ENCODE measurements at places on chromosomes 16 and 17. TPM values are rescaled to one million over a fixed set of nuclear protein-coding genes. Genes with fewer than 3 reads are reported as not detected.

DNA sequence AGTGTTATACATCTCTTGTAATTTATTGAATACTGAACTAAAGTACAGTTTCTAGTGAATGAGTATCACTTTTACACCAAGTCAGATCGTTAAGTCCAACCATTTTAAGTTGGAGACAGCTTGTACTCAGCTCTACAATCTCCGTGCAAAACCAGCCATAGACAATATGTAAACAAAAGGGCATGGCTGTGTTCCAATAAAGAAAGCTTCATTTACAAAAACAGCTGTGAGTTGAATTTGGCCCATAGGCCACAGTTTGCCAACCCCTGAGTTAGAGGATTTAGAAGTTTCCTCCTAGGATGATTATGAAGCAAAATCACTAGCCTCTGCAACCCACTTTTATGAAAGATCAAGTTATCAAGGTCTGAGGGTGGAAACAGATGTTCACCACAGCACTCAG lies 105.7 kb upstream of the RCVRN start:
- DNase-seq, result peak; percentile 70

GRCh38 chr17:80639658-80640057 lies 95.0 kb downstream of the RPTOR start:
- DNase-seq, result no peak

The ZG16B gene
- 0.38 TPM for polyA plus RNA-seq

The KRTAP4-1 gene
- not detected for polyA plus RNA-seq

DNA sequence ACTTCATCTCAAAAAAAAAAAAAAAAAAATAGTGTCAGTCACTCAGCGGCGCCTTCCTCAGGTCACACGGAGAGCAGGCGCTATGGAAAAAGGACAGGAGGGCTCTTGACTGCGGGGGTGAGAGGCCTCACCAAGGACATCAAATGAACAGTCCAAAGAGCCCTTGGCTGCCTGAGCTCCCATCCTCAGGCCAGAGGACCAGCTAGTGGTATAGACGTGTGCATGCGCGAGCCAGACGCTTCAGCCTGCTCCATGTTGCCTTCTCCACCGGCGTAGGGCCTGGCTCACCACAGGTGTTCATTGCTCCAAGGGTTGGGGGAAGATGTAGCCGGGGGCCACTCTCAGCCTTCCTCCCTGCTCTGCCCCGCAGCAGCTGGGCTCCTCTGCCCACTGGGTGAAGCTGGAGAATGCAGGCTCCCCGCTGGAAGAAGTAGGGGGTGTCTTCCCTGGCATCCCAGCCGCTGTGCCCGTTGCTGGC lies 65.8 kb upstream of the PLCG2 start:
- no peak for DNase-seq

The FDXR gene
- 3.0 TPM for polyA plus RNA-seq

GRCh38 chr17:39461926-39462569 lies 762 bp downstream of the CDK12 start:
- no peak for DNase-seq

DNA sequence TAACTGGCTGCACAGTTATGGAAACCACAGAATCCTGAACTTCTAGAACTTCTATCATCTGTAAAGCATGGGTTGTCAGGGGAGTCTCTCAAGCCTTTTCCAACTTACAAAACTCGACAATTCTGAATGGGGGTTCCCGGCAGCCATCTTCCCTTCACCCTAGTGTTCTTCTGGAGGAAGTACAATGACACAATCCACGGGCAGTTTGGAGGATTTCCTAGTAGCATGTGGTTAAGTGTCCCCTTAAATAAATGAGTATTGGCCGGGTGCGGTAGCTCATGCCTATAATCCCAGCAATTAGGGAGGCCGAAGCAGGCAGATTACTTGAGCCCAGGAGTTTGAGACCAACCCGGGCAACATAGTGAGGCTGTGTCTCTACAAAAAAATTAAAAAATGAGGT lies 2.1 kb downstream of the SLC16A6 start:
- DNase-seq, result no peak

GRCh38 chr16:82580298-82580890 lies 46.4 kb upstream of the CDH13 start:
- peak; percentile 38 for DNase-seq

The CD300LB gene
- polyA plus RNA-seq, result 0.19 TPM

The CD300E gene
- 0.07 TPM for polyA plus RNA-seq

DNA sequence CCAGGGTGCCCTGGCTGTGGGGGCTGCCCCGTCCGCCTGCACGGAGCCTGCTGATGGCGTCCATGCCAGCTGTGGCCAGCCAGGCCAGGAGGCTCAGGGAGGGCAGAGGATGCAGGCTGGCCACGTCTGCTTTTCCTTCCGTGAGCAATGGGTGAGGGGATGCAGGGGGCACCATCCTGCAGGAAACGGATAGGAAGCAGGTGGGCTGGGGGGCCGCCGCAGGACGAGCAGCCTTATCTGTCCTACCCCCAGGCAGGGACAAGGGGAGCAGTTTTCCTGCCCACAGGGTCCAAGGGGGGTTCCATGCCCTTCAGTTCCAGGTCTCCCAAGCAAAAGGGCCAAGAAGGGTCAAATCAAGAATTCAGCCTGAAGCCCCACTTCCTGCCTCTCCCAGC lies 6.8 kb downstream of the DUS1L start:
- DNase-seq, result no peak

GRCh38 chr16:85139881-85140339 lies 27.6 kb upstream of the CIBAR2 start:
- DNase-seq, result no peak

The CDH3 gene
- 1.2 TPM for polyA plus RNA-seq

GRCh38 chr17:76458580-76459490 lies 5.9 kb upstream of the UBE2O start:
- DNase-seq, result no peak

GRCh38 chr17:8366231-8366630 lies 10.3 kb downstream of the KRABD2 start:
- peak; percentile 47 for DNase-seq

GRCh38 chr16:10668322-10669045 lies 26.2 kb downstream of the TEKT5 start:
- peak; percentile 47 for DNase-seq

GRCh38 chr17:72416054-72416675 lies 295.3 kb downstream of the SOX9 start:
- DNase-seq, result no peak

GRCh38 chr16:69311533-69312387 lies 610 bp downstream of the VPS4A start:
- peak; percentile 37 for DNase-seq

The CCL16 gene
- polyA plus RNA-seq, result 0.53 TPM

DNA sequence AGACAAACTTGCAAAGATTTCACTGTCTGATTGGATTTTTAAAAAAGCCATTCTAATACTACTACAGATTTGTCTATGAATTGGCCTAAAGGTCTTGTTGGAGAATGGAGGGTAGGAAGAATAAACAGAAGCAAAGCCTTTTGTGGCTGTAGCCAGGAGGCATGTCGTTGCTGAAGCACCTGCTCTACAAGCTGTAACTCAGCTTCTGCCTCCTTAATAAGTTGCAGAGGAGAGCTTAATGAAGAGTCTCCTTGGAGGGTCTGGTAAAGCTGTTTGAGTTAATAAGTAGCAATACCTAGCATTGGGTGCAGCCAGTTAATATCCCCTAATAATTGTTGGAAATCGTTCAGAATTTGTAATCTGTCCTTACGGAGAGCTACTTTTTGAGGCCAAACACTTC lies 10.0 kb upstream of the ZNF689 start:
- DNase-seq, result no peak

- peak; percentile 21 for DNase-seq
Measured at GRCh38 chr16:78242239-78242630, 142.8 kb downstream of the WWOX start.

- peak; percentile 74 for DNase-seq
Measured at GRCh38 chr17:47615766-47616424, 33.8 kb upstream of the KPNB1 start.

- DNase-seq, result no peak
Measured at GRCh38 chr16:84548971-84549844, 44.7 kb upstream of the MEAK7 start.

DNA sequence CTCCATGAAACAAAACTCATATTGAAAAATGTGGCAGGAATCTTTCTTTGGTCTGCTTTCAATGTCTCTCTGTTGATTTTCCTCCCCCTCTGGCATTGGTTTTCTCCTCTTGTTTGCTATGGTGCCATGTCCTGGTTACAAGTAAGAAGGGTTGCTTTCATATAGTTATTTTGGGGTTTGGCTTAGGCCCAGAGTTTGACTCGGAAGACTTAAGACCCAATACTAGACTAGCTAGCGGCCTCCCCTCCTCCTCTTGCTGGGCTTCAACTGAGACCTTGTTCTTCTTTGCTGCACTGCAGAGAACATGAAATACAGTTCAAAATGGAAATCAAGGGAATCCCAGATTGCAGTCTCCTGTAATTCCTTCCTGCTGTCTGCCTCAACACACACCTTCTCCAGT lies 30.0 kb upstream of the CLEC18A start:
- DNase-seq, result no peak

The G6PC1 gene
- not detected for polyA plus RNA-seq

DNA sequence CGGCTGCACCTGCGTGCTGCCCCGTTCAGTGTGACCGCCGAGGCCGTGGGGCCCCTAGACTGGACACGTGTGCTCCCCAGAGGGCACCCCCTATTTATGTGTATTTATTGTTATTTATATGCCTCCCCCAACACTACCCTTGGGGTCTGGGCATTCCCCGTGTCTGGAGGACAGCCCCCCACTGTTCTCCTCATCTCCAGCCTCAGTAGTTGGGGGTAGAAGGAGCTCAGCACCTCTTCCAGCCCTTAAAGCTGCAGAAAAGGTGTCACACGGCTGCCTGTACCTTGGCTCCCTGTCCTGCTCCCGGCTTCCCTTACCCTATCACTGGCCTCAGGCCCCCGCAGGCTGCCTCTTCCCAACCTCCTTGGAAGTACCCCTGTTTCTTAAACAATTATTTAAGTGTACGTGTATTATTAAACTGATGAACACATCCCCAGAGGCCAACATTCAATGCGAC lies 1.7 kb downstream of the IL17C start:
- DNase-seq, result no peak

The HEATR9 gene
- not detected for polyA plus RNA-seq

Measured in muscle of leg (tissue), 16 donors.